HS-5 (cell line): ENCODE measurements at places on chromosomes 1 and 21.

GRCh38 chr1:212615201-212615470 lies 6.6 kb downstream of the ATF3 start:
- no peak for DNase-seq

- DNase-seq = no peak
These were observed 16.4 kb upstream of the C1orf159 start for GRCh38 chr1:1132042-1132950.

DNA sequence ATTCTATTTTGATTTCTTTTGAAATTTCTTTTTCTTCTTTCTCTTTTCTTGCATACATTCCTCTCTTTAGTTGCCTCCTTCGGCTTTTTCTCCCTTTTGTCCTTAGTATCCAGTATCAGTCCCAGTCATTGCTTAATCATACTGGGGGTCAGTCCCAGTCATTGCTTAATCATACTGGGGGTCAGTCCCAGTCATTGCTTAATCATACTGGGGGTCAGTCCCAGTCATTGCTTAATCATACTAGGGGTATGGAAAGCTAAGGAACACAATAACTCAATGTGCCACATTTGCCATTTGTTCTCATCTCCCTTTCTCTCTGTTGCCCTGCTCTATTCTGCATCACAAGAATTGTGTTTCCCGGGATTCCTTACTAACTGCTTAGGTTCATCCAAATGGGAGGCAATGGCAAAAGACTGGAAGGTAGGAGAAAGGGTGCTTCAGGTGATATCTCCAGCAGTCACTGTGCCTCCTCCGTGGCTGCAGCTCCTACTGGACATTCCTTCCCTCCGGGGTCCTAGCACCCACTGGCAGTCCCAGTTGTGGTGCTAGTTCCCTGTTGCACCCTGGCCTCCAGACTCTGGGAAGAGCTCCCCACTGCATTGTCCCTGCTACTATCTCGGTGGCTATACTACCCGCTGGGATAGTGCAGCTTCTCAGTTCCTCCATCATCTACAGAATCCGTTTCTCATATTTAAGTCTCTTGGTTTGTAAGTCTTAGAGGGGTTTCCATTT lies 32.6 kb upstream of the LAMC1 start:
- DNase-seq = peak; percentile 29

DNA sequence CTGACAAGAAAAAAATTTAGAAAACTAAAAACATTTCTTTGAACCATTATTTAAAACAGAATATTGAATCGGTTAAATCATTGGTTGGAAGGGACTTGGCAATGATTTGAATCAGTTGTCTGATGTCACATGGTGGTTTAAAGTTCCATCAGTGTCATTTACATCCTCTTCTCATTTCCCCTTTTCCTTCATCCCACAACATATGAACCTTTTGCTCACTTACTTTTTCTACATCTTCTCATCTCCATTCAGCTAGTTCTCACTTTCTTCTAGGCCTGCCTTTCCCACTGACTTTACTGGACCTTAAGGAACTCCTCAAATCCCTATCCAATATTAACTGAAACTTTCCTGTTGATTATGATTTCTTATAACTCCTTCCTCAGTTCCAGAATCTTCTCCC lies 58.5 kb downstream of the PHACTR4 start:
- DNase-seq = no peak

DNA sequence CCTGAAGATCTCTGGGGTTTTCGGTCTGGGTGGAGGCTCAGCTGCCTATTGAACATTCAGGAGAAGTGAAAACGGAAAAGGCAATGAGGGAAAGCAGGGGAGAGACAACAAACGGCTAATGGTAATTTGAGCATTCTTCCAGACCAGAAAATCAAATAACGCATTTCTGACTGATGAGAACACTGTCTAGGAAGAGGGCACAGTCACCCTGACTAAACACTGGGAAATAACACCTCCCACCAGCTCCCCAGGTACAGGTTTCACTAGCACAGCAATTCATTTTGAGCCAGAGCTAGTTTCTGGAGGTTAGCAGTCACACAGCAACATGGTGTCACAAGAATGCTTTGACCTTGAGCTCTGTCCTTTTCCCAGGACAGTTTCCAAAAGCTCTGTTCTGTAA lies 21.1 kb downstream of the NCF2 start:
- DNase-seq = no peak

DNA sequence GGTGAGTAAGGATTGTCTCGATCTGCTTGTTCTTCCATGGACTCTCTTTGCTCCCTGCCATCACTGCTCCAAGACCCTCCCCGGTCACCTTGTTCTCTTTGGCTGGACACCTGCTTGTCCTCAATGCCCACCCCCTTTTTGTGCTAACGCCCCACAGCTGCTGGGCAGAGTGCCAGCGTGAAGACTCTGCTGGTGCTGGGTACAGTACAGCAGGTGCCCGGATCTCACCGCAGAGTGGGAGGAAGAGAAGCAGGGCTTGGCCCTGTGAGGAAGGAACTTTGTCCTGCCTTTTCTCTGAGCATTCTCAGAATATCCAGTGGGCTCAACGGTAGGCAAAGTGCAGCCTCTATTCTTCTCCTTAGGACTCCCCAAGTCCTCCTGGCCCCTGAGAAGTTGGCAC lies 90.1 kb downstream of the PLXNA2 start:
- DNase-seq = no peak

GRCh38 chr1:181028196-181028595 lies 5.5 kb upstream of the STX6 start:
- DNase-seq = peak; percentile 15
